ENCODE measurements at places on chromosomes 2 and 18.

GRCh38 chr2:3212984-3213383 is 164.6 kb downstream of the EIPR1 start:
- DNase-seq, result no peak

DNA sequence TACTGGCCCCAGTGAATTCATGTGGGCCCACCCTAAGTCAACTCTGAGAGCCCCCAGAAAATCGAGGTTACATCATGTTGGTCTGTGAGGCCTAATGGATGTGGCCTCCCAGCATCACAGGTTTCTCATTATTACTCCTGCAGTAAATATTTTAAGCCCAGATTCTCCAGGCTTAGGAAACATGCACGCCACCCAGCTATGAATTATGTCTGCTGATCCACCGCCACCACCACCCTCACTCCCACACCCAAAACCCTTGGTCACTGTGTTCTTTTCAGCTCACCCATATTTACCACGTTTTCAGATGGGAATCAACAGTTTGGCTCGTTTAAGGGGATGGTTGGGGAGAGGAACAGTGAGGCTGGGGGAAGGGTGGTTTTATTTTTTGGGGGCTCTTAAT is 128.6 kb downstream of the NCK2 start:
- no peak for DNase-seq

- no peak for DNase-seq
Measured at GRCh38 chr18:39951142-39951720, 2003.8 kb upstream of the PIK3C3 start.

DNA sequence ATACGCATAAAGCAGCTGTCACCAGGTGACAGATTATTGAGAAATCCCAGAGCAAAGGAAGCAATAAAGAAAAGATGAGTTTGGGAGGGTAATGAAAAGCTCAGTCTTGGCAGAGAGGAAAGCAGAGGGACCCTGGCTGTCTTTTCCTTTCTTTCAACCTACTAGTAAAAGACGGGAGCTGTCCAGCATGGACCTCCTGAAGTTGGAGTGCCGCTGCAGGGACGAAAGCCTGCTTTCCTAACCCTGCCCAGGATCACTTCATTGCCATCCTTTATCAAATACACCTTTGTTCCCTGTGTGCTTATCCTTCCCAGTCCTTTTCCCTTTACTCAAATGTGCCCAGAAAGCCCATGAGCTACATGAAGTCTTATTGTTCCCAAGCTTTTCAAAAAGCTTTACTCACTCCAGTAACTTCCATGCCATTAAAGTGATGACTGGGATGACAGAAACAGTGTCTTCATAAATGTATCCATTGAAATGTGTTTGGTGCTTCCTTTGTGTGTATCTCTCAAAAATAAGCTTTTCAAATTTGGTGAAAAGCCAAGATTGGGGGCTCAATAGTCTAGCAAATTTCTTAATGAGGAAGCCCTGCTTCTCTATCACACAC is 3.7 kb upstream of the SPR start:
- peak; percentile 55 for DNase-seq
